ENCODE measurements at places on chromosomes 1 and 21. TPM values are rescaled to one million over a fixed set of nuclear protein-coding genes. Genes with fewer than 3 reads are reported as not detected.
A peak's percentile ranks its signal among the peaks of the same experiment; 100 is the strongest.

DNA sequence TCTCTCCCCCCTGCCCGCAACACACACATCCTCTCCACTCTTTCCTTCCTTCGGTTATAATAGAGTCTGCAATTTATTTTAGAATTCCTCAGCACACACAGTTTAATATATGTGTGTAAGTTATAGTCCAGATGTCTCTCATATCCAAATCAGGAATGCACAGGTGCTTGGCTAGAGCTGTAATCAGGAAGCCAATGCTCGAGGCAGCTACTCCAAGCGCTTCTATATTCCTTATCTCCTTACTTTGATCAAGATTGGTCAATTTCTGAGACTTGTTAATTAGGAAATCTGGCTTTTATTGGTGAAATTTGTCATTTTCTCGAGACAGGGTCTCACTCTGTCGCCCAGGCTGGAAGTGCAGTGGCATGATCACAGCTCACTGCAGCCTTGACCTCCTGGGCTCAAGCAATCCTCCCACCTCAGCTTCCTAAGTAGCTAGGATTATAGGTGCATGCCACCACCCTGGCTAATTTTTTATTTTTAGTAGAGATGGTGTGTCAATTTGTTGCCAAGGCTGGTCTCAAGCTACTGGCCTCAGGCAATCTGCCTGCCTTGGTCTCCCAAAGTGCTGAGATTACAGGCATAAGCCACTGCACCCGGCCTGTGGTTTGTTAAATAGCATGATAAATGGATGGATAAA, 27.7 kb downstream of the RPL5 start:
- DNase-seq, result no peak

- DNase-seq, result peak; percentile 68
Measured at GRCh38 chr1:19811206-19811851, 3.8 kb downstream of the RNF186 start.

DNA sequence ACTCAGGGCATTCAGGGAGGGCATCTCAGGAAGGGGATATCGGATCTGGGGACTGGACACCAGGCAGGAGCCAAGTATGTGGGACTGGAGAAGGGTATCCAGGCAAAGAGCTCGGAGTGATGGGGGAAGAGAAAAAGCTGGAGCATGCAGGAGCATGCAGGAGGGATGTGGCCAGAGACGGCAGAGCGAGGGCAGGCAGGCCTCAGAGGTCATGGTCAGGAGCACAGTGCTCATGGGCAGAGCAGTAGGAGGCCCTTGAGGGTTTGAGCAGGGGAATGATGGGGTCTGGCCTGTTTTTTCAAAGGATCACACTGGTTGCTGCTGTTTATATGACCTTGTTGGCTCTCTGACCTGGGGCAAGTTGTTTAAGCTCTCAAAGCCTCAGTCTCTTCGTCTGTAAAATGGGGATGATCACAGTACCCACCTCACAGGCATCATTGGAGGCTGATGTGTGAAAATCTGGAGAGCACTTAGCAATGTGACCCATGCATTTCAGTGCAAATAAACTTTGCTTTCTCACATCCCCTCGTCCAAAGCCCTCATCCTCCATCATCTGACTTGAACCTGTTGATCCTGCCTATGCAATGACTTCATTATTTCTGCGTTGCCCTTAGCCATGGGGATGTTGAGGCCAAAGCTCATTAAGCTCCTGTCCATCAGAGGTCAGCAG, 273.1 kb downstream of the MATN1 start:
- DNase-seq, result no peak

Gene S100A7A
- not detected for total RNA-seq

DNA sequence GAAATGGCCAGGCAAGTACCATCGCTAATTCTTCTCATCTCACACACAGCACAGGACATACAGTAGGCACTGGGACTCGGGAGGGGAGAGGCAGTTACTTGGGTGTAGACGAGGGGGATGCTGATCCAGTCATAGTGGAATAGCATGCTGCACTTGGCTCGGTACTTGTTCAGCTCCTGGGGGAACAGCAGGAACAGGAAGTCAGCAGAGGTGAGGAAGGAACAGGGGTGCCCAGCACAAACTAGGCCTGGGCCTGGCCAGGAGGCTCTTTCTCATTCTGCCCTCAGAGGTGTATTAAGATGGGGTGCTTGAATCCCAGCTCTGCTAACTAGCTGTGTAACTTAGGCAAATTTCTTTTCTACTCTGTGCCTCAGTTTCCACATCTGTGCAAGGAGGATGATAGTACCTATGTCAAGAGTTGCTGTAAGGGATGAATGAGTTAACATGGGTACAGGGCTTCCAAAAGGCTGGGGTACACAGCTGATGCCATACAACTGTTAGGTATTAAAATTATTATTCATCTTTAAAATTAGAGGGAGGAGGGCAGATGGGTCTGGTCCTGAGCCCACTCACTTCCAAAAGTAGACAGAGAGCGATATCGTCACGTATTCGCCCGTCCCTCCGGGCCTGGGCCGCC, 2.4 kb downstream of the BEST4 start:
- DNase-seq, result no peak

Gene TSNAX
- 38.0 TPM for total RNA-seq

DNA sequence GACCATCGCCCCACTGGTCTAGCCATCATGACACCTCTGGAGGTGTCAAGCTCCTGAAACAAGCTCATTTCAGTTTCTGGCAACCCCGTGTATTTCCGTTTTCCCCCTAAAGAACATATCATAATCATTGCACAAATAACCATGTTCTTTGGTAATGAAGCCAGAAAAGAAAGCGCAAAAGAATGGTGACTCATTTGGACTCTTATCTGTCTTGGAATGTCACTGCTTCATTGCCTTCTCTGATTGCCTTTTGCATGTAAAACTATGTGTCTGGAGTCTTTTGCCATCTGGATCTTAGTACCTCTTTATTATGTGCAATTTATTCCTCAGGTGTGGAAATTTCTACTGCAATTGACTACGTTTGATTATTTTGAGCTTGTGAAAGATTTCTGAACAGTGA, 110.5 kb downstream of the COLGALT2 start:
- DNase-seq, result no peak

DNA sequence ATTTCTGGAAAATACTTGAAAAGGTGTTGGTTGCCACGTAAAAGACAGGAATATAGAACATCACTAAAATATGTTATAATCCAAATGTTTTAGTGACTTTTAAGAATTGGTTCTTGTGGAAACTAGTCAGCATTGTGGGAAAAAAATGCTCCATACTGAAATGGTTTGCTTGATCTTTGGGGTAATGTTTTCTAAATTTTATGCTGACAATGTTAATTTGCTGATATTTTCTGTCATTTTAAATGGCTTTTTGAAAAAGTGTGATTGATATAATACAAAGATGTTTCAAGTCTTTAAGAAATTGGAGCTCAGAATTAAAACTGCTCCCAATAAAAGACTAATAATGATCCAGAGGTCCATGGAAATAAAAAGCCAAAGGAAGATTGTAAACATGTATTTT, 610.9 kb downstream of the ADGRL2 start:
- no peak for DNase-seq

- DNase-seq, result no peak
Measured at GRCh38 chr1:41360074-41360785, 1.0 kb upstream of the FOXO6 start.

- DNase-seq, result no peak
Measured at GRCh38 chr21:14284481-14284880, 68.5 kb downstream of the RBM11 start.

Gene KLF17
- not detected for total RNA-seq

- no peak for DNase-seq
Measured at GRCh38 chr1:213383465-213383864, 332.4 kb downstream of the RPS6KC1 start.

- DNase-seq, result no peak
Measured at GRCh38 chr1:196902344-196902743, 14.5 kb downstream of the CFHR4 start.

DNA sequence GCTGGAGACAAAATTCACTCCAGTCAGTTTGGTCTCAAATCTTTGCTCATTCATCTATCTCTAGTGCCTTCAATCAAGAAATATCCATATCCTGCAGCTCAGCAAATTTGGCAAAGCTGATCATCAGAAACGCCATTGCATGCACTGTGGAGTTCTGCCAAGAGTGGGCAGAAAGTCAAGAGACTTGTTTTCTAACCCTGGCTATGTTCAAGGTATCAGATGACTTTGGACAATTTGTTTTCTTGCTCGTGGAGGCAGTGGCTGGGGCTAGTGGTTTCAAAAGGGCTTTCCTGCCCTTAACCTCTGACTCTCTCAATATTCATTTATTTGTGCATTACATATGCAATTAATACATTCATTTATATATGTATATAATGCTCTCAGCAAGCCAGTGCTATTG, 12.8 kb upstream of the LRRC52 start:
- no peak for DNase-seq

Gene MAP1LC3C
- total RNA-seq, result not detected

- no peak for DNase-seq
Measured at GRCh38 chr1:248793592-248793991, 32.1 kb downstream of the SH3BP5L start.

DNA sequence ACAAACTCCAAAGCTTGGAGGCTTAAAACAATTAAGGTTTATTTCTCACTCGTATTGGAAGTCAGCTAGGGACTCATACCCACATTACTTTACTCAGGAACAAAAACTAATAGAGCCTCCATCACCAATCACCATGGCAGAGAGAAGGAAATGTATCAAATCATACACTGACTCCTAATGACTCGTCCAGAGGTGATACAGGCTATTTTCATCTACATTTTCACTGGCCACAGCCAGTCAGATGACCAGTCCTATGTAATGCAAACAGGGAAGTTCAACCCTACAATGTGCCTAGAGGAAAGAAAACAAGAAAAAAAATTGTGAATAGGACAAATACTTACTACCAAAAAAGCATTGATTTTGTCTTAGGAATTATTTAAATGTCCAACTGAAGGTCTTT, 110.3 kb downstream of the SEC16B start:
- no peak for DNase-seq

DNA sequence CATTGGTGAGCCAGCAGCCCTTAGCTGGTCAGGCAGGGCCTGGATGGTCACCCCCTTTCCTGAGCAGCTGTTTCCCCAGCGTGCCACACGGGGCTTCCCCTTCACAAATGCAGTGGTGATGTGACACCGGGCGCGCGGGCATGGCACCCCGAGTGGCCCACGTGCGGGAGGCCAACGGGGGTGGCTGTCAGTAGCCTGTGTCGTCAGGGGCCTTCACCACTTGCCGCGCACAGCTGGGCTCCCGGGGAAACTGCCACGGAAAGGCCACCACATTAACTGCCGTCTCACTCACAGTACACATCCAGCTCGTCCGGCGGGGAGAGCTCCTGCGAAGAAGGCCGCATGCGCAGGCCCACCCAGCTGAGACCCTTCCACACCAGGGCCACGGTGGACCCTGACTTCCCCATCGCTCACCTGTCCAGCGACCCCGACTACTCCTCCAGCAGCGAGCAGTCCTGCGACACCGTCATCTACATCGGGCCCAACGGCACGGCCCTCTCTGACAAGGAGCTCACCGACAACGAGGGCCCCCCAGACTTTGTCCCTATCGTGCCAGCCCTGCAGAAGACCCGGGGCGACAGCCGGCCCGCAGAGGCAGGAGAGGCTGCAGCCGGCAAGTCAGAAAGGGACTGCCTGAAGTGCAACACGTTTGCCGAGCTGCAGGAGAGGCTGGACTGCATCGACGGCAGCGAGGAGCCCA, 530.5 kb downstream of the KIF26B start:
- DNase-seq, result no peak
